PC-9 (cell line): ENCODE measurements at places on chromosomes 5 and 9. TPM values are rescaled to one million over a fixed set of nuclear protein-coding genes. Genes with fewer than 3 reads are reported as not detected.

ENTPD8 gene
- 5.4 and 5.9 TPM in 2 replicates for total RNA-seq

SLIT3 gene
- total RNA-seq: not detected in 2 replicates

NAIP gene
- total RNA-seq: 11.7 and 13.1 TPM in 2 replicates

ELAVL2 gene
- total RNA-seq: not detected in 2 replicates

UBAC1 gene
- total RNA-seq: 27.6 and 37.1 TPM in 2 replicates

PLAC8L1 gene
- not detected in 2 replicates for total RNA-seq

FAT2 gene
- total RNA-seq: 0.28 and 0.48 TPM in 2 replicates

RFK gene
- total RNA-seq: 20.6 and 24.4 TPM in 2 replicates

LSM11 gene
- 1.9 and 2.1 TPM in 2 replicates for total RNA-seq

- no peak for DNase-seq
- H3K36me3 ChIP-seq: no peaks in the 10 kb centered on the region
- no peak overlapping the region for H3K27ac ChIP-seq
Measured at GRCh38 chr9:14350349-14350728, 36.4 kb upstream of the NFIB start.

DNA sequence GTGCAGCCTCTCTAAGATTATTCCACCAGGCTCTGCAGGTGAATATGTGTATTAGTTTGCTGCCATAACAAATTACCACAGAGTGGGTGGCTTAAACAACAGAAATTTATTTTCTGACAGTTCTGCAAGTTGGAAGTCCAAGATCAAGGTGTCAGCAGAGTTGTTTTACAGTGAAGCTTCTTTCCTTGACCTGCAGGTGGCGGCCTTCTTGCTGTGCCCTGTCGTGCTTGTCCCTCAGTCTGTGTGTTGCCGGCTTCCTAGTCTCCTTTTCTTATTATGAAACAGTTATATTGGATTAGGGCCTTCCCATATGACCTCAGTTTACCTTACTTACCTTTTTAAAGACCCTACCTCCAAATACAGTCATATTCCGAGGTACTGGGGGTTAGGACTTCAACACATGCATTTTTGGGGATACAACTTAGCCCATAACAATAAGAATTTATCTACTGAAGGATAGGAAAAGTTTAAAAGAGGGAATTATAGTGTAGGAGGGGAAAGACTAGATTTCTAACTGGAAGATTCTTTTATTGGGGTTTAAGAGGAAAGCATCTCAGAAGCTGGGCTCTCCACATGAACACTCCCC is 97.4 kb downstream of the OSTF1 start:
- no peaks in the 10 kb centered on the region for H3K27me3 ChIP-seq
- peak; percentile 25 for DNase-seq
- H3K27ac ChIP-seq: no peak overlapping the region
- no peak overlapping the region for H3K4me3 ChIP-seq
- peaks cover 14% of the 10 kb centered on the region for H3K4me1 ChIP-seq

DNA sequence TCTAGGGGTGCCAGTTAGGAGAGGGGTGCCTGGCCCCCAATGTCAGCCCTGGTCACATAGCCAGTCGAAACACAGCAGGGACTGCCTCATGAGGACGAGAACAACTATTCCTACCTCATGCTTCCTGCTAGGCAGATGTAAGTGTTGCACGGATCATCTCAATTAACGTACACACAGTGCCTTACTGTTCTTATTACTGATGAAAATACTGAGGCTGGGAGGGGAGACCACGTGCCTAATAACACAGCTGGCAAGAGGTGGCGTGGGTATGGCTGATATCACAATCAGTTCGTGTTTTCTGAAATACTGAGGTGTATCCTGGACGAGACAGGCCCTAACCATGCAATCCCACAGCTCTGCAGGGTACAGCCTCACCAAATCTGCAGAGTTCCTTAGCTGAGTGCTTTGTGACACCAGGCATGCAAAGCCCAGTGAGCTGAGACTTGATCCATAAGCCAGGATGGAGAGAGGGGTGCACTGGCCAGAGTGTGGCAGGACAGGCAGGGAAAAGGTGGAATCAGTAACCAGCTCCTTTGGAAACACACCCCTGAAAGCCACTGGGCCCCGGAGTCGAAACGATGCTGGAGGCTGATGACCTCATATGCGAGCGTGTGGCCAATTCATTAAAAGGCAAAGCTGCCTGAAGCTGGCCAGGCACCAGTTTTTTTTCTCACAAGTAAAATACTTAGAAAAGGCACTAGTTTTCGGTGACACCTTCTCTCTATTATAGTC is 63.9 kb downstream of the PRRT1B start:
- H3K4me1 ChIP-seq: peaks cover 20% of the 10 kb centered on the region
- H3K4me3 ChIP-seq: no peak overlapping the region
- H3K27ac ChIP-seq: peak overlapping the region; percentile 44; the same call in 1 of the 2 replicates
- no peaks in the 10 kb centered on the region for H3K36me3 ChIP-seq

DNA sequence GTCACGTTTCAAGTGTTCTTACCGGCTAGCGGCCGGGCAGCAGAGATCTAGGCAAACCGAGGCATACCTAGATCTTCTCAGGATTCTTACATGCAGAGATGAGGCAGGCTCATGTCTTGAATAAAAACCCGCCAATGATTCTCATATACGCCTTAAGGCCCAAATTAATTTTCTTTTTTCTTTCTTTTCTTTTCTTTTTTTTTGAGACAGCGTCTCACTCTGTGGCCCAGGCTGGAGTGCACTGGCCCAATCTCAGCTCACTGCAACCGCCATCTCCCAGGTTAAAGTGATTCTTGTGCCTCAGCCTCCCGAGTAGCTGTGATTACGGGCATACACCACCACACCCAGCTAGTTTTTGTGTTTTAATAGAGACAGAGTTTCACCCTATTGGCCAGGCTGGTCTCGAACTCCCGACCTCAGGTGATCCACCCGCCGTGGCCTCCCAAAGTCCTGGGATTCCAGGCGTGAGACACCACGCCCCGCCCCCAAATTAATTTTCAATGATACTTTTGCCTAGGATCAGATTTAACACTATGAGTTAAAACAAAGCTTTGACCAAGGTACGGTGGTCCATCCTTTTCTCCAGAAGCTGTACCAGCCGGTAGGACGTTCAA is 1.5 kb downstream of the C9orf40 start:
- no peaks in the 10 kb centered on the region for H3K27me3 ChIP-seq
- H3K4me3 ChIP-seq: peak overlapping the region; percentile 97
- peaks cover 6% of the 10 kb centered on the region; the same call in 1 of the 2 replicates for H3K4me1 ChIP-seq

DNA sequence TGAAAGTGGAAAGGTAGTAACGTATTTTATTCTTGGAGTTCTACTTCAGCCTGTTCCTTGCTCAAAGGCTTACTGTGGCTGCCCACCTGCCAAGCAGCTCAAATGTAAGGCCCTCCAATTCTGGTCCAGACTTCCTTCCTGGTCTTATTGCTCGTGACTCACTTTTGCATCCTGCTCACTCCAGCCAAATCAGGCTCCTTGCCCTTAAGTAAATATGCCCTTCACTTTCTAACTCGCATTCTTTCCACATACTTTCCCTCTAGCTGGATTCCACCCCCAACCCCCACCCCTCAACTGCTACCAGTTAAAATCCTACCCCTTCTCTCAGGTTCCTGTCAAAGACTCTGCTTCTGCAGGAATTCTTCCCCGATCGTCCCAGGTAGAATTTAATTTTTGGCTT is 96.6 kb downstream of the GALNT10 start:
- H3K36me3 ChIP-seq: no peaks in the 10 kb centered on the region; the same call in 1 of the 2 replicates
- peak overlapping the region; percentile 71 for H3K27ac ChIP-seq
- H3K4me3 ChIP-seq: peak overlapping the region; percentile 27; the same call in 1 of the 2 replicates
- DNase-seq: peak; percentile 93

DNA sequence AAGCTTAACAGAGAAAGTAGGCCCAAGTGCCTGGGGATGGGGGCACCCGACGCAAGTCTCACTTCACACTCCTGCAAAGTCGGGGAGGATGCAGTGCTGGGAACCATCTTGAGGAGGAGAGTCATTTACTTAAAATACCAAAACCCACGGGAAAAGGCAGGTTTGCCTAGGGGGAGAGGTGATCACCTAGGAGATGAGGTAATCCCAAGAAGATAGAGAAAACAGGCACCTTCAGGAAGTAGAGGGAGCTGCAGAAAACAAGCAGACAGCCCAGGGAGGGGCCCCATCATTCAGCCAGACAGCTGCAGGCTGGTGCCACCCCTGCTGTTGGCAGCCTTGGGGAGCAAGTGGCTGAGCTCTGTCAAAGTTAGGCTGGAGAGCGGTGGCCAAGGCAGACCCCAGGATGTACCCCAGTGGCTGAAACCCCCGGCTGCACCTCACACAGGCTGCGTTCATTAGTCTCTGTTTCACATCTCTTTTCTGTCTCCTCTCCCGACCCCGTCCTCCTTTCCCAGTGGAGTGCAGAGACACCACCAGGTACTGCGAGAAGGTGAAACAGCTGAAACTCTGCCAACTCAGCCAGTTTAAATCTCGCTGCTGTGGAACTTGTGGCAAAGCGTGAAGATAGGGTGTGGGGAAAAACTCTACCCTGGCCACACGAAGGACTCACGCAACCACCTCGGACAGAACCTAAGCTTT is 124.9 kb downstream of the SAXO1 start:
- no peak overlapping the region for H3K4me3 ChIP-seq
- H3K27ac ChIP-seq: no peak overlapping the region
- DNase-seq: no peak
- H3K4me1 ChIP-seq: no peaks in the 10 kb centered on the region
- no peaks in the 10 kb centered on the region for H3K36me3 ChIP-seq
- peaks cover 40% of the 10 kb centered on the region for H3K27me3 ChIP-seq

DNA sequence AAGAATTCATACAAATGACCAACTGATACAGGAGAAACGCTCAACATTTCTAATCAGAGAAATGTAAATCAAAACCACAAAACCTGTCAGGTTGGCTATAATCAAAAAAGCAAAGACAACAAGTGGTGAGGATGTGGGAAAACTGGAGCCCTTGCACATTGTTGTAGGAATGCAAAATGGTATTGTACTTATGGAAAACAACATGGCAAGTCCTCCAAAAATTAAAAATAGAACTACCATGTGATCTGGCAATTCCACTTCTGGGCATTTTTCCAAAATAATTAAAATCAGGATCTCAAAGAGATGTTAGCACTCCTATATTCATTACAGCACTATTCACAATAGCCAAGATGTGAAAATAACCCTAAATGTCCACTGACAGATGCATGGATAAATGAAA is 76.1 kb downstream of the FNIP1 start:
- H3K4me1 ChIP-seq: no peaks in the 10 kb centered on the region
- no peaks in the 10 kb centered on the region for H3K27me3 ChIP-seq
- no peak overlapping the region for H3K4me3 ChIP-seq

DNA sequence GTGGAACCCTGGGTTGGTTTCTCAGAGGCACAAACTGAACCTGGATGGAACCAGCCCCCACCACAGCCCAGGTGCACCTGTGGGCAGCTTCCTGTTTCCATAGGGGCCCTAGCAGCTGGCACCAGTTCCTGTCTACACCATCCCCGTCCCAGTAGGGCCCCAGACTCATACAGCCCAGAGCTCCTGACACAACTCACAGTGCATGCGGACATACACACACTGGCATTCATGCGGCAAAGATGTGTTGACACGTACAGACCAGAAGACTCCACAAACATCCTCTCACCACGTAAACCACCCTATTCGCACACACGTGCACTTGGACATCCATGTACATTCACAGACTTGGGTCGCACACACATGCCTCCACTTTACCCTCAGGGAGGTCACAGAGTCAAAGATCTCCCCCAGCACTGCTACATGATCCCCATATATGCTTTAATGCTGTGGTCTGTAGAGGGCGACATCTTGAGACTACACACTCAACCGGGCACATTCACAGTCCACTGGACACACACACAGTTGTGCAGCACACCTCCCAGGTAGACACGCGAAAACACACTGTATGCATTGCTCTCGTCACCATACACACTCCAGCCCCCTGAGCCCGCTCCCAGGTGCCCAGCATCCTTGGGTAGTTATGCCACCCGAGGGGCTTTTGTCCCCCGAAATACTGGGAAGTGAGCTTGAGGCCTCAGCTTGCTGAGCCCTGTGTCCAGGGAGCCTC is 22.4 kb downstream of the CXXC5 start:
- no peaks in the 10 kb centered on the region for H3K27me3 ChIP-seq
- no peak overlapping the region for H3K27ac ChIP-seq
- no peaks in the 10 kb centered on the region for H3K36me3 ChIP-seq
- DNase-seq: no peak
- no peaks in the 10 kb centered on the region for H3K4me1 ChIP-seq

GRCh38 chr5:164475339-164475977 is 970.0 kb downstream of the MAT2B start:
- no peak overlapping the region for H3K4me3 ChIP-seq
- H3K27me3 ChIP-seq: no peaks in the 10 kb centered on the region
- H3K4me1 ChIP-seq: no peaks in the 10 kb centered on the region

- H3K27ac ChIP-seq: no peak overlapping the region
- H3K27me3 ChIP-seq: no peaks in the 10 kb centered on the region
- H3K4me3 ChIP-seq: peak overlapping the region; percentile 36; the same call in 1 of the 2 replicates
- peak; percentile 43 for DNase-seq
- H3K36me3 ChIP-seq: no peaks in the 10 kb centered on the region
- peaks cover 14% of the 10 kb centered on the region for H3K4me1 ChIP-seq
Measured at GRCh38 chr5:173573126-173573960, 43.1 kb downstream of the BOD1 start.

DNA sequence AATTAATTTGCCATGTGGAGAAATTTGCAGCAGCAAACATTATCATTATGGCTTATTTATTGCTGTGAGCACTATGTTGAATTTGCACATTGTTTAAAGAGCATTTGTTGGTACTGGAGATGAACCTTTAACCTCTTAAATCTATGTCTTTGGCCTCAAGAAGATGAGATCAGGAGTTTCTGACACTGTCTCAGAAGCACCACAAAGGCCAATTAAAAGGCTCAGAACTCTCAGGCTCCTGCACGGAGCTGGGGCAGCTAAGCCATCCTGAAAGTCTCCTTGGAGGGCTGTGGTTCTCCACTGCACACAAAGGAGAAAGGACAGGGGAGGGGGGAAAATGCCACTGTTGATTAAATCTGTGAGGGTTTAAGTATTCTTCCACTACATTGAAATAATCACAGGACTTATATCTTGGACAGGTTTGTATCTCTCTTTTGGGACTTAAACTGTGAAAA is 33.1 kb downstream of the ZNF366 start:
- no peaks in the 10 kb centered on the region for H3K27me3 ChIP-seq
- H3K27ac ChIP-seq: no peak overlapping the region
- H3K4me1 ChIP-seq: peaks cover 36% of the 10 kb centered on the region
- no peak overlapping the region for H3K4me3 ChIP-seq
- DNase-seq: no peak

GRCh38 chr5:32038523-32038922 is 135.6 kb downstream of the GOLPH3 start:
- H3K27me3 ChIP-seq: peaks cover 43% of the 10 kb centered on the region
- H3K4me1 ChIP-seq: no peaks in the 10 kb centered on the region
- DNase-seq: no peak
- H3K36me3 ChIP-seq: no peaks in the 10 kb centered on the region
- H3K4me3 ChIP-seq: no peak overlapping the region

- no peak for DNase-seq
- H3K27me3 ChIP-seq: no peaks in the 10 kb centered on the region
- no peak overlapping the region for H3K4me3 ChIP-seq
- H3K4me1 ChIP-seq: peaks cover 74% of the 10 kb centered on the region
- peaks cover 4% of the 10 kb centered on the region for H3K36me3 ChIP-seq
Measured at GRCh38 chr5:69497006-69497520, 4.5 kb downstream of the OCLN start.
